ENCODE measurements at places on chromosomes 3 and 15. TPM values are rescaled to one million over a fixed set of nuclear protein-coding genes. Genes with fewer than 3 reads are reported as not detected.

DNA sequence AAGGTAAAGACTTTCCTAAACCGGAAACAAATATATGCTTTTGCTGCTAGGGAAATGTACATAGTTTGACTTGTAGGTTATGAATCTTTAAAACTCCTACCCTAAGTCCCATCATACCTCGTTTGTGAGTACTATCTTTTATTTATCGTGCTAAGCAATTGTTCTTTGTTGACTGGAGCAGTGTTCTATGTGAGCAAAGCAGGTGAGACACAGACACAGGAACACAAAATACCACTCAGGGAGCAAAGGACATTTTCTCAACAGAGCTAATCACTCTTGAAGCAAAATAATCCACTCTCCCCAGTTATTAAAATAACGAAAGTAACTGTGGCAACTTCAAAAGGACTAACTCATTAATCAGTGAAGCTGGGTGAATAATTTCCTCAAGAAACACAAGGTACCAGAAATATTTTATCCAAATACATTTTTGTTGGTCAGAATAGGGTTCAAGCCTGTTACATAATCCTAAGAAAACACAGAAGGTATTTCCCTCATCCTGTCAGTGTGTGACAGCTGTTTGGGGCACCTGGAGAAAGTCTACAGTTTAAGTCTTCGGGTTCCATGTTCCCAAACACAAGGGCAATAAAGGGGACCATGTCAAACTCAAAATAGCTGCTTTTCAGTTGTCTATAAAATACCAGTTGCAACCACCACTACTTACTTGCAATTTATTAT lies 407.7 kb downstream of the FOXP1 start:
- DNase-seq: no peak

- no peak for DNase-seq
These were observed 132.3 kb downstream of the NUP210 start for GRCh38 chr3:13287833-13288232.

The FGF12 gene
- 2.5 TPM for total RNA-seq

DNA sequence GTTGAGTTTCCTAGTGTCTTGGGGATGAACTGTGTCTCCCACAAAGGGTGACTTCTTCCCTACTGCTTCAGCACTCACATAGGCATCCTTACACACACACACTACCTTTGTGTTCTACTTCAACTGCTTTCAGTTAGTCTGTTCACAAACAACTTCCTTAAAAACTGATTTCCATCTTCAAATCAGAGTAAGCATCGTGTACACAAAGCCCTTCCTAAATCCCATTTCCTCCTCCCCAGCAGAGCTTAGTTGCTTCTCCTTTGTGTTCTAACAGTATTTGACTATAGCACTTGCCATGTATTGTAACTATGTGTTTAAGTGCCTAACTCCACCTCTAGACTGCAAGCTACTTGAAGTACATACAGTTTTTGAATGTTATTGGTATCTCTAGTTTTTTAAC lies 71.7 kb downstream of the TNIK start:
- DNase-seq: no peak

The ZNF385D gene
- 4.3 TPM for total RNA-seq

DNA sequence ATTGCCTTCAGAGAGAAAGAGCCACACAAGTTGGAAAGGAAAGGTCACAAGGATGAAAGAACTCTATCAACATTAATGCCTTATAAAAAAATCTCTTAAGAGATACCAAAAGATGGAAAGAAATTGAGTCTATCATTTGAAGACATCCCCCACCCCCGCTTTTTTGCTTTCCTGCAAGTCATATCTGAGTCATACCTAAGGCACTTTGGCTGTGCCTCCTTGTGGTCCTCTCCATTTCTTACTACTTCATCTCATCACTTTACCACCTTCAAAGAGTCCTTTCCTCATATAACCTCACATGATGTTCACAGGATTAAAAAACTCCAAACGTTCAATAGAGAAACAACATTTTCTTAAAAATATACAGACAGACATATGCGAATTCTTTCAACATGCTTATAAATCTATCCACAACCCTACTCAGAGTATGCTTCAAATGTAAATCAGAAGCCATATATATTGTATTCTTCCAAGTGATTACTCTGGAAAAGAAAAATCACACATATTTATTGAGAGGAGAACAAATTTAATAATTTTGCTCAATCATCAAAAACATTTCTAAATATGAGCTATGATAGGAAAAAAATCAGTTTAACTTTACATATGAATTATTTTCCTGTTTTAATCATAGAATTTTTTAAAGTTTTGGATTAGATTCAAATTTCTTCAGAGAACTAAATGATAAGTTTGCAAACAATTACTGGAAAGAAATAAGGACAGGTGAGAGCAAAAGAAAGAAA lies 1003.9 kb upstream of the CFAP20DC start:
- no peak for DNase-seq

DNA sequence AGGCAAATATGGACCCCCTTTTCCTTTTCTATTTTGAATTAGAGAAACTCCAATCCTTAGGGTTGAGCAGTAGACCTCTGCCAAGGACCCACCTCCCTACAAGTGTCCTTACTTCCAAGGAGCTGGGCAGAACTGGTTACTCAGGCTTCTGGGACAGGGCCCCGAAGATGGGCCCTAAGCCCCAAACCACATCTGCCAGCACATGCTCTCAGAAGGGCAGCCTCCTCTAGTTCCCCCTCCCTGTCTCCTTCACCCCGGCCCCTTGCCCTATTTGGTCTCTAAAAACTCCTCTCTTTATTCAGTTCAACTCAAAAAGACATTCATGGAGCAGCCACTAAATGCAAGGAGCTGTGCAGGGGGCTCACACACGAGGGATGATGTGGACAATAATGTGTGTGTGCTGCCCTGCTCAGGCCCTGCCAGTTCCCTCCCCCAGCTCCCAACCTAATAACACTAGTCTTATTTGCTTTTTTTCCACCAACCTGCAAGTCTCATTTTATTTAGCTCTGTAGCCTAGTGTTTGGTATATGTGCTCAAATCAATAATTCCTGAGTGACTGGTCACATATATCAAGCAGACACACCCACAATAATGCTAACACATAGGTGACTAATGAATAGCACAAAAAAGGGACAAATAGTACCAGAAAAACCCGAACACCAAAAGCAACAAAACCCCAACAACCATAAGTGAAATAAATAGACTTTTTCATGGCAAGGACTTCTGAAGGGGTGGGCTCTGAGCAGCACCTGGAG lies 12.2 kb downstream of the ZDHHC3 start:
- DNase-seq: no peak

- DNase-seq: no peak
These were observed 2.9 kb upstream of the C15orf39 start for GRCh38 chr15:75198560-75199356.

DNA sequence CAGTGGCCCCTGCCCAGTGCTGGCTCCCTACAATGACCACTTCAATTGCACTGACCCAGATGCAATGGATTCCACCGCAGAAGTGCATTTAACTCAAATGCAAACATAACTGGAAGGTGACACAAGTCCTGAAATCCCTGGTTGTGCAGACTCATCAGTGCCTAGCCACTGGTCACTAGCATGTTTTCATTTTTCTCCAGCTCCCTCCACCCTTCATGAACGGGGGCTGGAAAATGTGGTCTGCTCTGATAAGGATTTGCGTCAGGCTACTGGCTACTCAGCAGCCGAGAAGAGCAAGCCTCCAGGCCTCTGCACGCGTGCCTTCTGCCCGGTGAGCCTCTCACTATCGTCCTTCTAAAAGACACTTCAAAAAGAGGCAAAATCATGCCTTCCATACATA lies 27.4 kb upstream of the FURIN start:
- DNase-seq: no peak

- no peak for DNase-seq
These were observed 127.7 kb downstream of the SHQ1 start for GRCh38 chr3:72720566-72720965.

Measured in sigmoid colon (tissue), 7 donors.